ENCODE measurements at places on chromosomes 2 and 18.

GRCh38 chr2:36367486-36367885 is 11.9 kb downstream of the CRIM1 start:
- peak overlapping the region; percentile 51 for H3K27ac ChIP-seq
- H3K4me3 ChIP-seq: peak overlapping the region; percentile 0
- H3K36me3 ChIP-seq: no peaks in the 10 kb centered on the region
- H3K27me3 ChIP-seq: no peaks in the 10 kb centered on the region

DNA sequence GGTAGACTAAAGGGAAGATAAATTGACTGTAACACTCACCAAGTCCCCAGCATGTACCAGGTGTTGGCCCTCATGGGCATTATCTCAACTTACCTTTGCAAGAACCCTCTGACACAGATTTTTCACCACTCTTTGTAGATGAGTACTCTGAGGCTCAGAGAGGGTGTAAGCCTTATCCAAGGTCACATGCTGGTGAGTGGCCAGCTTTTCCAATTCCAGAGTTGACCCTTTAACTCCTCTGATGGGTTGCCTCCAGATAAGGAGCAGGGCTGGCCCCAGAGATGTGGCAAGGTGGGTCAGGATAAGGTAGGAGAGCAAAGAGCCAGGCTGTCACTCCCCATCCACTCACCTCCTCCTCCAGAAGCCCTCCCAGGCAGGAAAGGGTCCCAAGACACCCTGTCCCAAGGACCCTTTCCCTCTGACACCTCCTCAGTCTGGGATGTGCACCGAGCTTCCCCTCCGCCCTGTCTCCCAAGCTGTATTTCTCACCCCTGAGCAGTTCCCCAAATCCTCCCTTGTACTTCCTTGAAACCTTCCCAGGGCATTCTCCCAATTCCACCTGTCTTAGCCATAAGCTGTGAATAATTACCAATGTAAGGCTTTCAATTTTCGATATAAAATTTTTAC is 165.9 kb downstream of the ZFP36L2 start:
- H3K27ac ChIP-seq: no peak overlapping the region
- H3K27me3 ChIP-seq: no peaks in the 10 kb centered on the region
- DNase-seq: no peak
- H3K4me1 ChIP-seq: peaks cover 7% of the 10 kb centered on the region
- H3K36me3 ChIP-seq: peaks cover 5% of the 10 kb centered on the region
- no peak overlapping the region for H3K4me3 ChIP-seq

- H3K36me3 ChIP-seq: no peaks in the 10 kb centered on the region
- peak; percentile 57 for DNase-seq
- H3K4me1 ChIP-seq: peaks cover 30% of the 10 kb centered on the region
Measured at GRCh38 chr2:134772493-134773169, 53.8 kb upstream of the TMEM163 start.

GRCh38 chr2:33069894-33070651 is 123.3 kb downstream of the LTBP1 start:
- H3K4me1 ChIP-seq: peaks cover 13% of the 10 kb centered on the region
- H3K27me3 ChIP-seq: no peaks in the 10 kb centered on the region
- no peak overlapping the region for H3K4me3 ChIP-seq
- no peak overlapping the region for H3K27ac ChIP-seq

DNA sequence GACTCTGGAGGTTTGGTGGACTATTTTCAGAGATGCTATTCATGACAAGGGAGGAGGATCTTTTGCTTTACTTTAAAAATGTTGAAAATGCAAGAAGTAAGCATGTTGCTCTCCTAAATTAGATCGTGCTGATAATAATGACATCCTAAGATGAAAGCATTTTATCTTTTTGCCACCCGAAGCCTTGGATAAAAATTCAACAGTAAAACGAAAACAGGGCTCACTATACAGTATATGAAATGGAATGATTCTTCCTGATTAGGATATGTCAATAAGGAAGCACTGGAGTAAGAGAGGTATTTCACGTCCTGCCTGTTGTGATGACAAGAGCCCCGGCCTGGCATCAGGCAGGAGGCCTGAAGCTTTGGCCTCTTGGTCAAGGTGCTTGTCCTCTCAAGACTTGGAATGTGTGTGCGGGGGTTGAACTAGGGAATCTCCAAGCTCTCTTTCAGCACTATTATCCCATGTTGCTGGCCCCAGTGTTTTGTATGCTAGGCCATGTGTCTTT is 306.0 kb downstream of the MTX2 start:
- H3K4me3 ChIP-seq: no peak overlapping the region
- H3K36me3 ChIP-seq: no peaks in the 10 kb centered on the region
- no peak overlapping the region for H3K27ac ChIP-seq
- H3K27me3 ChIP-seq: no peaks in the 10 kb centered on the region
- no peak for DNase-seq
- no peaks in the 10 kb centered on the region for H3K4me1 ChIP-seq

GRCh38 chr2:37560863-37561614 is 110.4 kb downstream of the CDC42EP3 start:
- no peak overlapping the region for H3K27ac ChIP-seq
- H3K36me3 ChIP-seq: no peaks in the 10 kb centered on the region
- no peak for DNase-seq
- H3K27me3 ChIP-seq: no peaks in the 10 kb centered on the region
- H3K4me3 ChIP-seq: no peak overlapping the region
- H3K4me1 ChIP-seq: no peaks in the 10 kb centered on the region

DNA sequence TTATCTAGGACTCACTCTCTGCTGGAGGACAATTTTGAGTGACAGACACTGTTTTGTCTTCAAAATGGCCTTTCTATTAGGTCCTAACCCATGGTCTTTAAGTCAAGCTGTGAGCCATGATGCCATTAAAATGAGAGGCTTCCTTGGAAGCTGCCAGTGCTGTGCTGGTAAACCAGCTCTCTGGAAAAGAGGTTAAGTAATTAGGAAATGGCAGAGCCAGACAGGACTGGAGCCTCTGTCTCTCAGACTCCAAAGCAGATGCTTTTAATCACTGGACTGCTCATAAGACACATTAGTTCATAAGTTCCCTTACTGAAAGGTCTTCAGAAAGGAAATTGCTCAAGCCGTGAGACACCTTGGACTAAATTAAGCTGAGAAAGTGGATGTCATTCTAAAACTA is 25.8 kb upstream of the LHCGR start:
- H3K27ac ChIP-seq: no peak overlapping the region
- H3K27me3 ChIP-seq: no peaks in the 10 kb centered on the region
- no peak for DNase-seq
- H3K36me3 ChIP-seq: no peaks in the 10 kb centered on the region

GRCh38 chr18:48445540-48445939 is 36.4 kb upstream of the ZBTB7C start:
- no peaks in the 10 kb centered on the region for H3K27me3 ChIP-seq
- no peaks in the 10 kb centered on the region for H3K36me3 ChIP-seq
- peak; percentile 91 for DNase-seq
- H3K4me3 ChIP-seq: no peak overlapping the region
